ENCODE measurements at places on chromosomes 3 and 15.

DNA sequence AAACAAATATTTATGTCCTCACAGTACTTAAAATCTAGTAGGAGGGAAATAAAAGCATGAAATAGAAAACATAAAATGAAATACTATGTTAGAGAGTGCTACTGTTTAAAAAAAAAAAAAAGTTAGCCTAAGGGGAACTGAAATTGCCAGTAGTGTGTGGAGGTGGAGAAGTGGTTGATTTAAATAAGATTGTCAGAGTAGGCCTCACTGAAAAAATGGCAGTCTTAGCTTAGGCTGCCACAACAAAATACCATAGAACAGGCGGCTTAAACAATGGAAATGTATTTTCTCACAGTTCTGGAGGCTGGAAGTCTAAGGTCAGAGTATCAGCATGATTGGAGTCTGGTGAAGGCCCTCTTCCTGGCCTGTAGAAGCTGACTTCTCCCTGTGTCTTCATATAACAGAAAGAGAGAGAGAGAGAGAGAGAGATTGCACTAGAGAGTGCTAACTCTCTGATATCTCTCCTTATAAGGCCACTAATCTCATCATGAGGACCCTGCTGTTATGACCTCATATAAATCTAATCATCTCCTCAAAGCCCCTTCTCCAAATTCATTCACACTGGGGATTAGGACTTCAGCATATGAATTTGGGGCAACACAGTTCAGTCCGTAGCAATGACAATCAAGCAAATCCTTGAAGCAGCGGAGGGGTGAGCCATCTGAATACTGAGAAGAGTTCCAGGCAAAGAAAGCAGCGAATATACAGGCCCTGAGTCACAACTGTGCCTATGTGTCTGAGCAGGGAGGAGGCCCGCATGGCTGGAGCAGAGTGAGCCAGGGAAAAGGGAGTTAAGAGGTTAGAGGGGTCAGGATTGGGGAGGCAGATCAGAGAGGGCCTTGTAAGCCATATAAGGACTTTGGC lies 23.6 kb upstream of the LRRC34 start:
- DNase-seq: no peak

DNA sequence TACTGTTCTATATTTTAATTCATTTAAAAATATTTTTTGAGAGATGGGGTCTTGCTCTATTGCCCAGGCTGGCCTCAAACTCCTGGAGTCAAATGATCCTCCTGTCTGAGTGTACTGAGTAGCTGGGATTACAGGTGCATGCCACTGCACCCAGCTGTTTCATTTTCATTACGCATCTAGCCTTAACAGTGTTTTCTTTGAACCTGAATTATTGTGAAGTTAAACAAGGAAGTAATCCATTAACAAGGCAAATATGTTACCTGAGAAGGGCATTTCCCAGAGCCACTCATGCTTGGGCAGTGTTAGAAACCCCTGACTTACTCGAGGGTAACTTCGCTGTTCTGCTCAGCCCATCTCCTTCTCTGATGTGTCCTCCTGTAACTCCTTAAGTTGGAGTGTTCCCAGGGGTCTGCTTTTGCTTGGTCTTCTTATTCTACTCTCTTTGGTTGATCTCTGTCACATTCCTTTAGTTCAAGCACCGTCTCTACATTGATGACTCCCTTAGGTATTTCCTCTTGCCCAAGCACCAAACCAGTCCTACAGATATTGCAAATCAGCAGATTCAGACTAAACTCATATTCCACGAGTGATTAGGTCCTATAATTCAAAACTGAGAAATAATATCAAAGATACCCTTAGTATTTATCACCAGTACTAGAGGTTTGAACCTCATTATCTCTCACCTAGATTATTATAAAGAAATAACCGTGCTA lies 107.9 kb downstream of the STAC start:
- no peak for DNase-seq

DNA sequence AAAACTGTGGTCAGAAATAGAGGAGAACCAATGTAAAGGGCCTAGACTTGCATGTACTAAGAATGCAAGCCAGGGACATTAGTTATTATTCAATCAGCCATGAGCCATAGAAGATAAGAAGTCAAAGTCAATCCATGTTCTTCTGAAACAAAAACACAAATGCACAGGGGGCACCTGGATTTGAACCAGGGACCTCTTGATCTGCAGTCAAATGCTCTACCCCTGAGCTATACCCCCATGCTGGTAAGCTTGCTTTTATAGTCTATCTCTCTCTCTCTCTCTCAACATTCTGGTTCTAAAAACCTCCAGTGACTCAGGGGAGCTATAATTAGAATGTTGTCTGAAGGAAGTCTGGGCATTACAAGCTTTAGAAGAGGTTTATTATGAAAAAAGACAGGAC lies 85.6 kb upstream of the ACP3 start:
- DNase-seq: no peak

- no peak for DNase-seq
Observed at GRCh38 chr3:85800676-85801075, 841.9 kb downstream of the CADM2 start.

DNA sequence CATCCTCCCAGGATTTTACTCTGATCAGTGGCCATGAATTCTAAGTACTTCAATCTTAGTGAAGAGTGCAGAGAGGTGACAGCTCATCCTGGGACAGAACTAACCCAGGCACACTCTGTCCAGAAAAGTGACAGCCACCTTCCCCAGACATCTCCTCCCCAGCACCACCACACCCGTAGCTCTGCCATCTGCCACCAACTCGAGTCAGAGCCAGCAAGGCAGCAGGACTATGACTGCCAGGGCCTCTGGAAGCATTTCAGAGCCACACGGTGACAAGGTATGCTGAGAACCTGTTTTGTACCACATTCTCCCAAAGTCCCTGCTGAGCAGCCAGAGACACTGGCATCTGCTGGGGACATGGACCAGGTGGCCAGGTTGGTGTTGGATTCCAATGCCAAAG lies 71.0 kb downstream of the NTRK3 start:
- DNase-seq: no peak

GRCh38 chr3:155631323-155632019 lies 113.4 kb downstream of the PLCH1 start:
- DNase-seq: no peak

Data from SIG-M5 (cell line).